ENCODE measurements at places on chromosomes 1 and 21.

GRCh38 chr1:239922778-239923522, 168.7 kb upstream of the FMN2 start:
- DNase-seq: peak; percentile 33

DNA sequence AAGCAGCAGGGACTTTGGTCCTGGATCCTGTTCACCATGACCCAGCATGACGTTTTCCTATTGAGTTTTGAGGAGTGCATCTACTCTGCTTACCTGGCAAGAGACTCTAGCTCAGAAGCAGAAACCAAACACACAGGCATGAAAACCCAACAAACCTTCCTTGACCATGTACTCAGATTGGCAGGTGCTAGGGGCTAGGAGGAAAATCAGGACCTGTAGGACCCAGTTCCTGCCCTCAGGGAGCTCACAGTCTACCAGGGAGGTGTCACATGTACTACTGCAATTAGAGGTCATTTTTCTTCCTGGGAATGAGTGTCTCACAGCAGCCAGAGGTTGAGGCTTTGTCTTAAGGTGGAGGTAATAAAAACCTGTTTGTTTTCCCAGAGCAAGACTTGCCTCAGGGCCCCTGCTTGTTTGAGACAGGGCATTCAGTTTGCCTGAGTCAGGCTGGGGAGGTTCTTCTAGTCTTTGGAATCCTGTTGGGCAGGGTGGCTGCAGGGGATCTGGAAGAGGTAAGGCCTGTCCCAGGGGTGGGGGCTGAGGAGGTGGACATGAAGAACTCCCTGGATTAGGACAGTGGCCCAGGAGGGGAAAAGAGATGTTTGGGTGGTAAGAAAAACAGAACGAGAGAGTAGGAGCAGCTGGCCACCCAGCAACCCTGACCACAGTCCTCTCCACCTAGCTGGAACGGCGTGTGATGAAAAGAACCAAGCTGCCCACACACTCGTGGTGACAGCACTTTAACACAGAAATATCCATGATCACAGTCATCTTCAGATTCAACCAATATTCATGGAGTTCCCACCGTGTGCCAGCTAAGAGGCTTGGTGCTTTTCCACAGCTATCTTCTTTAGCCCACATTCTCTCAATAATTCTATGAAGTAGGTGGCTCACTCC, 30.8 kb downstream of the IER5 start:
- no peak for DNase-seq

DNA sequence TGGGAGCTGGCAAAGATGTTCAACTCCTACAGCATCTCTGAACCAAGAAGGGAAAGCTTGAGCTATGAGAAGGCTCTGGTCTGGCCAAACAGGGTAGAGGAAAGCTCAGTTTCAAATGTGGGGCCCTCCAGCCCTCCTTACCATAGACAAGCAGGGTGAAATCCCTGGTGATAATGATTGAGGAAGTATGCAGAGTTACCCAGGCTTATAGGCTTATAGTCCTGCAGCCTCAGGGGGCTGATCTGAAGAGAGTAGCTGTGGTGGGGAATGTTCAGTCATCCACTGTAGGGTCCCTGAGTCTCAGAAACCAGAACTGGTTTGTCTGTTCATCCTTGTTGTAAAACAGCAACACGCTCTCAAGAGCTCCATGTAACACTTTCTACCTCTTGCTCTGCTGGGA, 19.8 kb upstream of the LY9 start:
- no peak for DNase-seq

GRCh38 chr1:3072391-3073185, 3.6 kb downstream of the PRDM16 start:
- DNase-seq: no peak

DNA sequence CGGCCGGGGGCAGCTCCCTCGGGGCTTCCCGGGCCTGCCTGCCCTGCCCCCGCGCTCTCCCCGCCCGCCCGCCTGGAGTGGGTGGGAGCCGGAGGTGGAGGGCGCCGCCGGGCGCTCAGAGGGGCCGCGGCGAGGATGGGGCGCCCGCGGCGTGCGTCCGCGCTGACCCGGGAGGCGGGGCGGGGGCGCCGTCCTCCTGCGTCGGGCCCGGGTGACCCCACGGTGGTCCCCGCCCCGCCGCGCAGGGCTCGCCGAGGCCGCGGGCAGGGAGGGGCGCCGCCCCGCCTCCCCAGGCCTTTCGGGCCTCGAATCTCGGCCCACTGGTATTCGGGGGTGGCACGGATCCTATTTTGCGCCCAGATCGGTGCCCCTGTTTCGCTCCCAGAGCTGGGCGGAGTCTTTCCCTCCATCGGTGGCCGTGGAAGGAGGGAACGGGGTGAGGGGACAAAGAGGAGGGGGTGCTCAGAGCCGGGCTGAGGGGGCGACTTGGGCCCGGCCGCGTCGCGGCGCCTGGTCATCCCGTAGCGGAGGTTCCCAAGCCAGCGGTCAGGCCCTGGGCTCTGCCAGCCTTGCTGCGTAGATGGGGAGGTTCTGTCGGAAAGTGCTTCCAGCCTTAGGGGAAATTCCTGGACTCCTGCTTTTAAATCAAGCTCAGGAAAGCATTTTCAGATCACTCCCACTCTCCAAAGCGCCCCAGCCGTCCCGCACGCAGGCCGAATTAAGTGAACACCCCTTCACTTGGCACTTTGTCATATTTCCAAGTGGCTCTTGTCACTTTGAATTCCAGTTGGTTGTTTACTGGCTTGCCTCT, 545 bp downstream of the PATJ start:
- no peak for DNase-seq

DNA sequence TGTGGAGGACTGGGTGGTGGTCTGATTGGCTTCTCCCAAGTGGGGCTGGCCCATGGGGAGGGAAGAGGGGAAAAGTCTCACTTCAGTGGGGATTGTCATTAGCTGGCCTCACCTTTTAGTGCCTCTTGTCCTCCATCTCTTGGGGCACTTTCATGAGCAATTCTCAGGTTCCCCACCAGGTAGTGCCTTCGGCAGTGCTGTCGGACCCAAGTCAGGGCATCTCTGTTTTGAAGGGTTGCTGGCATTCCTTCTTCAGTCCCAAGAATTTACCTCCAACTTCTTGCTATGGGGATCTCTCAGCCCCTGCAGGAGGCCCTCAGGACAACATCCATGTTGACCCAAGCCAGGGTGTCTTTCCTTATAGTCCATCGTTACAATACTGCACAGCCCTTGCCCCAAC, 54.7 kb upstream of the F3 start:
- DNase-seq: no peak

Measured in activated CD4-positive, alpha-beta T cell treated with anti-CD3 and anti-CD28 coated beads, Interleukin-2, amount 50 U/mL, for 16 hours (primary cell).